ENCODE measurements at places on chromosomes 4 and X.

DNA sequence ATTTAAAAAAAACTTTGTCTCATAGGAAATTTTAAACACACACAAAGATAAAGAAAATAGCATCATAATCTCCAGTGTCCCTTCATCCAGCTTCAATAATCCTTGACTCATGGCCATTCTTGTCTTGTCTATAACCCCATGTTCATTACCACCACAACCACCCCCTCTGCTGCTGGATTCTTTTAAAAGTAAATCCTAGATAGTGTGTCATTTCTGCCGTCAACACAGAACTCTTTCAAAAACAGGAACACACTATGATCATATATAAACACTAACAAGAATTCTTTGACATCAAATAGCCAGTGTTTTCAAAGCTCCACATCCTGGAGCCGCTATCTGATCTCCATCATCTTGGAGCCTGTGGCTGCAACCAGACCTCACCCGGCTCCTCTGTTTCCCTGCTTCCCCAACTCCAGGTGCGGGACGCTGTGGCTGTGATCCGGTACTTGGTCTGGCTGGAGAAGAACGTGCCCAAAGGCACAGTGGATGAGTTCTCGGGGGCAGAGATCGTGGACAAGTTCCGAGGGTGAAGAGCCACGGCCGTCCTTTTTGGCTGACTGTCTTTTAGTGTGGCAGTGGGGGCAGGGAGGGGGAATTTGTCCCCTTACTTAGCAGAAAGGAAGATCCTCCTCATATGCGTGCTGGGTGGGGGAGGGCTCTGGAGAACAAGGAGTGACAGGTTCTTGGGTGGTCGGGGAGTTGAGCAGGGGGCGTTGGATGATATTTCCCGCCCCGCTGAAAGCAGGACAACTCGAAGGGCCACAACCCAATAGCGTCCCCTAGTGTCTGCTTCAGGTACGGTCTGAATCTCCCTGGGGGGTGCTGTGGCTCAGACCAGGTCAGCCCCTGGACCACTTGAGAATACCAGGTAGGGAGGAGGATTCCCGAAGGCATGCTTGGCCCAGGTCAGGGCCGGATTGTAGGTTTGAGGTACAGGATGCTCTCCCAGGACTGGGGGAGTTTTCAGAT is 15.6 kb downstream of the XPNPEP2 start:
- DNase-seq = no peak

GRCh38 chrX:38561126-38561868 is at the start of gene TSPAN7:
TSPAN7 (plus strand) TSS chrX:38561542; CDS start chrX:38561547, 5 bp downstream.
- peak; percentile 89 for DNase-seq

GRCh38 chr4:2933566-2934076 is 29.6 kb downstream of the NOP14 start:
- no peak for DNase-seq

DNA sequence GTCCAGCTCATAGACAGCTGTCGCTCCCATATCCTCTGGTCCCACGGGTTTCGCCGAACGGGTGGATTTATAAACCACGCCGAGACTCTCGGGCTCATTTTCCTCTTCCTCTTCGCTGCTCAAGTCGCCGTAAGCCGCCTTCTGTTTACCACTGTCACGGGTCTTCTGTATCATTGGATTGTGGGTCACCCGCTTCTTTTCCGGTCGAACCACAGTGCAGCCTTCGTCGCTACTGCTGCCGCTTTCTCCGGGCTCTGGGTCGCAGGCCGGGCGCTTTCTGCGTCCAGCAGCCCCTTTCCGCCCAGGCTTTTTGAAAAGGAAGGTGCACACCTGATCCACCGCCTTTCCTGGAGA is 311 bp downstream of the RNF113A start:
- DNase-seq = no peak

DNA sequence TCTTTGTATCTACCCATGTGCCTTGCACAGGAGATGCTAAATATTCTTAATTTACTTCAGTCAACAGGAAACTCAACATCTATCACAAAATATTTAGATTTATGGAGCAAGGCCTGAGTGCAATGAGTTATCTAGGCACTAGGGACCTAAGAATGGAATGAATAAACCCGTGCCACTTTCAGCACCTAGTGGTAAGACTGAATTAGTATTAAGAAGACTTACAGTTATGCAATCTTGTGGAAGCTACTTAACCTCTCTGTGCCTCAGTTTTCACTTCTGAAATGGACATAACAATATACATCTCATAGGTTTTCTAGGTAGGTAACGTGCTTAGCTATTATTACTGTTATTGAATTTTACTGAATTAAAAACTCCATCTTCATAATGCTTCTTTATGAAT is 144.6 kb upstream of the MAP3K15 start:
- DNase-seq = no peak

DNA sequence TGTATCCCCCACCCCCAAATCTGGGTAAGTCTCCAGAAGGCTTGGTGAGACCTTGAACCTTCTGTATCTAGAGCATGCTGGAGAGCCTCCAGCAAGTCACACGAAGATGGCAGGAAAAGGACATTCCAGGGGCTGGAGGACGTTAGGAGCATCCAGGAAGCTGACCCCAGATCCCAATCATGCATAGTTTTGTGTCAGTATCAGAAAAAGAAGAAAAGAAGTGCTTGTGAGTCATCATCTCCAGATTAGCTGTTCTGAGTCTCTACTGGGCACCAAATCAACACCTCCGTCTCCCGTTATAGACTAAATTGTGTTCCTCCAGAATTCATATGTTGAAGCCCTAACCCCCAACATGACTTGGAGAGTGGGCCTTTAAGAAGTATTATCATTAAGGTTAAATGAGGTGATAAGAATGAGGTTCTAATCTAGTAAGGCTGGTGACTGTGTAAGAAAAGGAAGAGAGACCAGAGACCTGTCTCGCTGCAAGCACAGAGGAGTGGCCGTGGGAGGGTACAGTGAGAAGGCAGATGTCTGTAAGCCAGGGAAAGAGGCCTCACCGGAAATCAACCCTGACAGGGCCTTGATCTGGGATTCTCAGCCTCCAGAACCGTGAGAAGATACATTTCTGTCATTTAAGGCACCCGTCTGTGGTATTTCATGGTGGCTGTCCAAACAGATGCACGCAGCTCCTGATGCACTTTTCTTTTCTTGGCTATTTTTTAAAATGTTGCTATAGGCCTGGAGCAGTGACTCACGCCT is 38.1 kb upstream of the CLDN24 start:
- no peak for DNase-seq

DNA sequence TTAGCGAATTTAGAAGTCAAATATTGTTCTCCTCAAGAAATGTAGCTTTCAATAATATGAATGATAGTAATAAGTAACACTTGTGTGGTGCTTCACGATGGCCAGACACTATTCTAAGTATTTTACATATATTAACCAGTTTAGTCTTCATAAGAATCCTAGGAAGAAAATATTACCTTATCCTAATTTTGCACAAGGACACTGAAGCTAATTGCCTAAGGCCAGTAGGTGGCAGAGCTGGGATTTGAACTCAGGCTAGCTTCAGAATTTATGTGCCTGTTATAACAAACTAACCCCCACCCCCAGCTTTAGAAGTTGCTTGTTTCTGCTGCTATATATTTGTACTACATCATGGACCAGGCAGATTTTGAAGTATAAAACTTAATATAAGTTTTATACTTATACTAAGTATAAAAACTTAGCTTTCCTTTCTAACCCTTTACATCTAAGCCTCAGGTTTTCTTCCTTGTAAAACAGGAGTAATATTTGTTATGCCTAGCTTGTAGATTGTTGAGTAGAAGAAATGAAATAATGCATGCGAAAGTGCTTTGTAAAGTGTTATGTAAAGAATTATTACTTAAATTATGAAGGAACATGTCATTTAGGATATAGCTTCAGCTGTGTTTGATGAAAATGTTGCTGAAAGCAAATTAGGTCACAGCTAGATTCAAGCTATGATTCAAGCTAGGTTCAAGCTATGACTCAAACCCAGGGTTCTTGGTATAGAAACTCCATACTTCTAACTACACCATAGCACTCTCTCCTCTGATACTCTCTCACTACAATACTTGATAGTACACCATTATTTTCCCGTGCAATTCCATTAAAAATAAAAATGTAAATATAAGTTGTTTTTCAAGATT is 4.2 kb upstream of the CDS1 start:
- no peak for DNase-seq

DNA sequence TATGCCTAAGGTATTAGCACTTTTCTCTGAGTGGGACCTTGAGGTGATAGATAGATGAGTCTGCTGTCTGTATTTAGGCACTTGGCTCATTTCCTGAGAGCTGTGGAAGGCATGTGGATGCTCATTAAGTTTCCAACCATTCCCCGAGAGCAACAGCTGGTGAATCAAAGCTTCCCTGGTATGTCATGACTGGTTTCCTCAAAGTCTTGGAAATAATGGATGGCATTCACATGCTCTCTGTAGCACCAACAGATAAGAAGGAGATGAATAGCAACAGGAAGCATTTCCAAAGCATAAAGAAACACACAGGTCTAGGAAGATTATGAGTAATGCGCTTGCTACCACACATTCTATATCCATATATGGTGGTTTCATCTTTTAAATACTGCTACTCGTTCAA is 118.3 kb upstream of the ETNPPL start:
- no peak for DNase-seq

DNA sequence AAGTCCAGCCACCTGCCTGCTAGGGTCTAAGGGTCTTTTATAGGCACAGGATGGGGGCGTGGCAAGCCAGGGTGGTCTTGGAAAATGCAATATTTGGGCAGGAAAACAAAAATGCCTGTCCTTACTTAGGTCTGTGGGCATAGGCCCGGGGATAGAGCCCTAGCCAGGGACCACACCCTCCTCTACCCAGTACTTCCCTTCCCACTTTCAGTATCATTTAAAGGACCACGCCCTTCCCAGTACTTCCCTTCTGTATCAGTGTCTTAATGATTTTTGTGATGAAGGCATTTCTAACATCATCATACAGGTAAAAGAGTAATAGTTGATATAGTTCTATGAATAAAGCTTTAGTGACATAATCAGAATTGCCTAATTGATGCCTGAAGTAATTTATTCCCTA is 11.4 kb downstream of the BANK1 start:
- DNase-seq = no peak

DNA sequence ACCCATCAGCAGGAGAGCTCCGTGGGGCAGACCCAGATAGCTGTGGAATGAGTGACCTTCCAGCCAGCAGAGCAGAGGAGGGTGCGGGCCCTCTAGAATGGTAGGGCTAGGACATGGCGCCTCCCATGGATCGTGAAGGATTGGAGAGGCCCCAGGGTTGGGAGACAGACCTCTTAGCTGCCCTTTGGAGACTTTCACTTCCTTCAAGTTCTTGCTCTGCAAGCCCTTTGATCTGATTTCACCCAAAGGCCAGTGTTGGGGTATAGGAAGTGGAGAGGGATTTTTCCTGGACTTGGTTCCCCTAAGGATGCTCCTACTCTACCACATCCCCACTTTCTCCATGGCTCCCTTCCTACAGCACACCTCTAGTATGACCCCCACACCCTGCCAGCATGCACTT is 3.0 kb downstream of the SASH3 start:
- DNase-seq = no peak

DNA sequence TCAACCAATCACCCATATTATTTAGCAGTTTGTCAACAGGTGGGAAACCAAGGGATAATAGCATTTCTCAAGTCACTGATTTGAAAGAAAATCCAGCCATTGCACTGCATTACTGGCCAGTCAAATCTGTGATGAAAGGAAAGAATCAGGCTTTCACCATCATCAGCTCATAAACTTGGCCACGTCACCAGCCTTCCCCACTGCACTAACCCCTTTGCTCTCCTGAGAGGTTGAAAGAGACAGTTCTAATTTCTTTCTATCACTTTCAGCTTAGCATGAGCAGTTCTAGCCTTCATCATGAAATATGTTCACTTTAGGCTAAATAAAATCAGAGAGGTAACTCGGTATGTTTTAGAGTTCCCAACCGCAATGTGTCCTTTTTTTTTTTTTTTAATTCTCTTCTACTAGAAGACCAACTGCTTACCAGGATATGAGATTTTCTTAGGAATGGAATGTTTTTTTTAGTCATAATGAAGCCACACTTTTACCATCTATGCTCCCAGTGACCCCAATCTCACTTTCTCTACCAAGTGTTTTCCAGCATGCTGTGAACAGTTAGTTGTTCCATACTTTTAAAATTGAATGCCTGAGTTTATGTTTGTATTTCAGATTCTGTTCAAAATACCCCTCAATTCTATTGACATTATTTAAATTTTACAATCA is 55.7 kb upstream of the SLC7A11 start:
- no peak for DNase-seq

- DNase-seq = no peak
Measured at GRCh38 chr4:48078425-48078824, 55.6 kb downstream of the TXK start.

- DNase-seq = no peak
Measured at GRCh38 chr4:9921326-9921725, 100.0 kb downstream of the SLC2A9 start.

GRCh38 chr4:67721770-67722597 is 21.0 kb upstream of the UBA6 start:
- DNase-seq = no peak

GRCh38 chrX:9352694-9353411 is 112.0 kb upstream of the TBL1X start:
- DNase-seq = peak; percentile 71

DNA sequence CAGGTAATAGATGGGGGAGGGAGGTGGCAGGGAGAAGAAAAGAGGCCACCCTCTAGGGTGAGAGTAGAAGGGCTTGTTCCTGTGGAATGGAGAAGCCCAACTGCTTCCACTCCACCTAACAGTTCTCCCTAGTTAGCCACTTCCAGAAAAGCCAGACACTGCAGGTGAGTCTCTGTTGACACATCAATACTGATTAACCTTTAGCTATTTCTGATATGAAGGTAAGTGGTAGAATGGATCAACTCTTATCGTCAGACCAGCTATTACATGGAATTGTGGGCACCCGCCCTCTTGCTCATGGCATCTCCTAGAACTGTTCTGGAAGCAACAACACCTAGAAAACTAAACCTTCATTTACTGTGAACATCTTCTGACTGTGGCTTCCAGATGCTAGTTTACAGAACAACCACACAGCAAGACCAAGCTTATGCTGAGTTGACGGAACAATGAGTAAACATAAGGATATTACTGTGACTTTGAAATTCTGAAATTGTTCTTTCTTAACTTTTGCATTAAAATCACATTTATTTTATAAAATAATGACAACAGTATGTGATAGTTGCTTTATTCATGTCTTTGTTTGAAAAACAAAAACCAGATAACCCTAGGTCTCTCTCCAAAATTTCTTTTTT is 44.7 kb downstream of the ANXA3 start:
- DNase-seq = no peak

DNA sequence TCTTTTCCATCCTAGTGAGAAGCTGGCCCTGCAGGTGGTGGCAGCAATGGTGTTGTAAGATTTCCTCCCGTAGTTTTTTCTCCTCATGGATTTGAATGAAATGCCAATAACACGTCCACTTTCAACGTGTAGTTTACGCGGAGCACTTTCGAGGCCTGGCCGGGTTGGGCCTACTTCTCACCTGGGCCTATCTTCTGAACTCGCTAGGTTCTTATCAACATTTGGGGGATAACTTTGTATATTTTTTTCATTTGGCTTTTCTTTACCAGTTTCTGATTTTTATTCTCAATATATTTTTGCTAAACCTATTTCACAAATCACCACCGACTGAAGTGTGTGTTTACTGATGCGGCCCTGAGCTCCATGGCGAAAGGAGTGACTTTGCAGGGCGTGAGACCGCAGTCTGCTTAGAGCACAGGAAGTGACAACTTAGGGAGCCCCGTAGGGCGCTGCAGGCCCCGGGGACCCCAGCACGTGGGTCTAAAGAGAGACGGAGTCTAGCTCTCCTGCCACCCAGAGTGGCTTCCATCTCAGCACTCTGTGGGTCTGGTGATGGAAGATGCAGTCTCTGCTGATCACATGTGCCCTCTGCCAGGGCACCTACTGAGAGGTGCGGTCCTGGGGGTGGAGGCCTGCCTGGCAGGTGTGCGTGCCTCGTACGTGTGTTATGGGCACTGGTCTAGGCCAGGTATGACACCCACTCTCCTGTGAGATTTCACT is 29.1 kb downstream of the NELFA start:
- peak; percentile 51 for DNase-seq
